ENCODE measurements at places on chromosomes 13 and 19.

- DNase-seq = no peak
These were observed 637 bp upstream of the PNMA8B start for GRCh38 chr19:46496304-46496703.

DNA sequence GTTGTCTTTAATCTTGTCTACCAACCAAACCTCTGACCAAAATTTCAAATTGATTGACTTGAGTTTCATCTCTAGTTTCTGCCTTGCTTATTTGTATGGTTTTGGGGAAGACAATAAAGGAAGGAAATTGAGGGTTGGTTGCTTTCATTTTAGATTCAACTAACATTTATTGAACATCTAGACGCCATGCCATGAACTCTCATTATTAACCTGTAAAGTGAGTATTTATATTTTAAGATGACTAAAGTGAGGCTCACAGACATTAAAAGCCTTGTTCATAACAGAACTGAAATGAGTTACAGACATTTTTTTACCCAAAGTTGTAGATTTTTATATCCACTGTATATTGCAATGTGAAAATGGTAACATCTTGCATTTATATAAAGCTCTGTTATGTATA is 239.3 kb downstream of the LMO7 start:
- DNase-seq = no peak

DNA sequence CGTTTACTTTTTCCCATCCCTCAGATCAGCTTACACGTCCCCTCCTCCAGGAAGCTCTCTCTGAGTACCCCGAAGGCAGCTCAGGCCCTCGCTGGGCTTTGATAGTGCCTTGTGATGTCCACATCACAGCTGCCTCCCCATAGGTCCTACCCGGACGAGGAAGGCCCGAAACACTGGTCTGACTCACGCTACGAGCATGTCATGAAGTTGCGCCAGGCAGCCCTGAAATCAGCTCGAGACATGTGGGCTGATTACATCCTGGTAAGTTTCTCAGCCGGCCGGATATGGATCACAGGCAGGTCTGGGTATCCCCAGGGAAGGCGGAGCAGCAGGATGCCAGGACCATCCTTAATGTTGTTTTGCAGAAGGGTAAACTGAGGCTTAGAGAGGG is 4.8 kb downstream of the COLGALT1 start:
- no peak for DNase-seq

DNA sequence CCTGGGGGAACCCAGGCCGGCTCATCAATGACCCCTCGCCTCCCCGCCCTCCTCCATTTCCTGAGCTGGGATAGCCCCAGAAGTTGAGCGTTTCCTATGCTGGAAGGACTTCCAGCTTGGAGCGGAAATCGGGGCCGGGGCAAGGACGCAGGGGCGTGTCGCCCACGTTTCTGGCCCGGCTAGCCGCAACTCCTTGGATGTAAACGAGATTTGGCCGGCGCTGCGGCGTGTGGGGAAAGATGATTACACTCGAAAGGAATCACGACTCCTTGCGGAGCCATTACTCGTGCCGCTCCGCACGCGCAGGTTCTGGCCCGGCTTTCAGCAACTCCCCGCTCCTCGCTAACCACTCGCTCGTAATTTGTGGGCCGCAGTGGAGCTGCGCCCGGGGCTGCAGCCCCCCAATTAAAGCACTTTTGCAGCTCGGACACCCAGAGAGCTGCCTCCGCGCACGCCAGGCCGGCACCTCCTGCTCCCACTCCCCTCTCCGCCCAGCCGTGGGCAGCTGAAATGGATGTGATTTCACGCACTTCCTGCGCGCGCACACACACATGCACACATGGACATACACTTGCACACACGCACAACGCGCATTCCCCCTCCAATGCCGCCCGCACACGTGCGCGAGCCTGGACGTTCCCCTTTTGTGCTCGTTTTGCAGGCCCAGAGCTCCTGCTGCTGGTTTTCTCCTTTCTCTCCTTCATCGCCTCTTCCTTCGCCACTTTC is 15.7 kb downstream of the ZIC5 start:
- DNase-seq = no peak

GRCh38 chr13:106324444-106324843 is 211.0 kb downstream of the EFNB2 start:
- DNase-seq = no peak

- no peak for DNase-seq
These were observed 4.3 kb downstream of the CALM3 start for GRCh38 chr19:46605356-46605821.

GRCh38 chr13:26380930-26381329 is 127.0 kb downstream of the CDK8 start:
- DNase-seq = no peak

DNA sequence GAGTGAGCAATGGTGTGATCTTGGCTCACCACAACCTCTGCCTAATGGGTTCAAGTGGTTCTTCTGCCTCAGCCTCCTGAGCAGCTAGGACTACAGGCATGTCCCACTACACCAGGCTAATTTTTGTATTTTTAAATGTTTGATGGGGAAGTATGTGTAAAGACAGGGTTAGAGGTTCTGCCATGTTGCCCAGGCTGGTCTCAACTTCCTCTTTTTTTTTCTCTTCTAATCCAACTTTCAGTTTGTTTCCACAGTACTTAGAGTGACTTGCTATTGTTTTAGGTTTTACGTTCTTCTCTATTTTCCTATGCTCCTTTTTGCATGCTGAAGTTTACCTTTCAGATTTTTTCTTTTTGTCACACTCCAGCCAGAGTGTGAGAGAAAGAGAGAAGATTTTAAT is 1433.0 kb downstream of the UQCRFS1 start:
- no peak for DNase-seq

DNA sequence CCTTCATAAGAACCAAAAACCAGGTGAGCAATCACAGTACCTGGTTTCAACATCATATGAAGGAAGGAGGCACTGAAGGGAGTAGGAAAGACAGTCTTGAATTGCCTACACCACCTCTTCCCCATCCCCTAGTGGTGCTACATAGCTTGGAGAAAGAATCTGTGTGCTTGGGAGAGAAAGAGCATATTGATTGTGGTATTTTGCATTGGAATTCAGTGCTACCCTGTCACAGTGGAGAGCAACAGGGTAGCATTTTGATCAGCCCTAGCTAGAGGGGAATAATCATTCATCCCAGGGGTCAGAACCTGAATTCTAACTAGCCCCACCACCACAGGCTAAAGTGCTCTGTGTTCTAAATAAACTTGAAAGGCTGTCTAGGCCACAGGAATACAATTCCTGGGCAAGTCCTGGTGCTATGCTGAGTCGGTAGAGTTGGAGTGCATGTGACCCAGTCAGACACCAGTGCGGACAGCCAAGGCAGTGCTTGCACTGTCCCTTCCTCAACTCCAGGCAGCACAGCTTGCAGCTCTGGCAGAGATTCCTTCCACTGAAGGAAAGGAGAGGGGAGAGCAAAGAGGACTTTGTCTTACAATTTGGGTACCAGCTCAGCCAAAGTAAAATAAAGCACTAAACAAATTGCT is 158.7 kb downstream of the VWA8 start:
- DNase-seq = no peak

DNA sequence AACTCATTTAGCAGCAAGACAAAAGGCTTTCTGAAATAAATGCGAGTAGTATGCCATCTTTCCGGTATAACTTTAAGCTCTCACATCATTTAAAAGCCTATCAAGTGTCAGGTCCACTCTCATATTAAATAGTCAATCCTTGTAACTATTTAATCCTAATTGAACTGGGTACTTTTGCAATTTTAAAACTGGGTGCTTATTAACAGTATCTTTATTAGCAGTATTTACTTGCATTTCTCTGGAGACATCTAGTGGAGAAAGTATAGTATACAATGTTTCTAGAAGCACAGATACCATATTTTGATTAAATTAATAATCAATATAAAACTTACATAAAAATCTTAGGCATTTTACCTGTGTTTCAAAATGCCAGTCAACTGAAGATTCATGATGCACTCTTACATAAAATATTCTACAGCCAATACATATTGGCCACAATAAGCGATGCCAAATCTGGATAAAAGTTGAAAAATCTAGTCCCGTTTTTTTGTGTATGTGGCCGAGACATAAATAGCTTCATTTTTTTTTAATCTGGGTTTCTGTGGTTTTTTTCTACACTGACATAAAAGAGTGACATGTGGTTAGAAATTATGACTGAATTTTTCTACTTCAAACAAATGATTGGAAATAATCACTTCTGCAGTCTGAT is 4.3 kb upstream of the POSTN start:
- DNase-seq = no peak

GRCh38 chr19:51594774-51595109 is 23.7 kb downstream of the ZNF175 start:
- no peak for DNase-seq

DNA sequence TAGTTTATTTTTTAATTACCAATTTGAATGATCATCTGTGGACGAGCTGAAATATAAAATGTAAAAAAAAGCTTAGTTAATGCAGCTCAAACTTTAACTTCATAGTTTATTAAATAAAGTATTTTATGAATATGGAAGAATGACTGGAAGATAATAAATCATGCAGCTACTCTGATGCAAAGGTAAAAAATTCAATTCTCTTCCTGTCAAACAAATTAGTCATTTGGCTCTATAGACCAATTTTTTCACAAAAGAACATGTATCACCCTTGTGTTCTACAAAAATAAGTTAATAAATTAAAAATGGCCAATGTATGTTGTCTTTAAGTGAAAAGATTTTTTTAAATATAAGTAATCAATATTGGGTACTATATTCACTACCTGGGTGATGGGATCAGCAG is 26.2 kb downstream of the EXOSC8 start:
- no peak for DNase-seq

GRCh38 chr19:45598267-45599001 is 3.6 kb downstream of the GPR4 start:
- no peak for DNase-seq

- no peak for DNase-seq
These were observed 3.0 kb upstream of the CCNP start for GRCh38 chr19:40229484-40229883.

- no peak for DNase-seq
These were observed 112.3 kb downstream of the MIPEP start for GRCh38 chr13:23776698-23777574.

DNA sequence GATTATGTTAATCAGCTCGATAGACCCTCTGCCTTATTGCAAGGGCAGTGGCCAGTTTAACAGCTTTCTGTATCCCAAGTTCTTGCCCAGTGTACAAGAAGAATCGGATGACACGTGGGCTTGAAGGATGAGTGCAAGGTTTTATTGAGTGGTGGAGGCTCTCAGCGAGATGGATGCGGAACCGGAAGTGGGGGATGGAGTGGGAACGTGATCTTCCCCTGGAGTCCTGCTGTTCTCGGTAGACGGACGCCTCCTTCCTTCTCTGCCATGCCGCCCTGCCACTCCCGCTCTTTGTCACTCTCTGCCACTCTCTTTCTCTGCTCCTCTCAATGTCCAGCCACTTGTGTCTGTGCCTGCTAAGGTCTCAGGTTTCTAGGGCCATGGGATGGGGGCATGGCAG is 21.0 kb downstream of the RFXAP start:
- no peak for DNase-seq

DNA sequence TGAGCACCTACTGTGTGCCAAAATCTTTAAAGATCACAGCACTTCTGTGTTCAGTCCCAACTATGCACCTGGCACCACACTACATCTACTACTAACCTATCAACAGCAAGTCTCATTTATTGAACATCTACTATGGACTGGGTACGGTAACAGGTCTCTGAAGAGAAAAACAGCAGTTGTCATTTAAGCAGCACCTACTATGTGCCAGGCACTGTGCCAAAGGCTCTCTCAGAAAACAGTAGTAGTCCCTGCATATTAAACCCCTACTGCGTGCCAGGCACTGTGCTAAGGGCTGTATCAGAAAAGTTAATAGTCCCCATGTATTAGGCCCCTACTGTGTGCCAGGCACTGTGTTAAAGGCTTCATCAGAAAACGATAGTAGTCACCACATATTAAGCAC is 106.2 kb downstream of the PTPRS start:
- no peak for DNase-seq

- no peak for DNase-seq
These were observed 11.9 kb upstream of the PIK3R2 start for GRCh38 chr19:18141031-18141430.

DNA sequence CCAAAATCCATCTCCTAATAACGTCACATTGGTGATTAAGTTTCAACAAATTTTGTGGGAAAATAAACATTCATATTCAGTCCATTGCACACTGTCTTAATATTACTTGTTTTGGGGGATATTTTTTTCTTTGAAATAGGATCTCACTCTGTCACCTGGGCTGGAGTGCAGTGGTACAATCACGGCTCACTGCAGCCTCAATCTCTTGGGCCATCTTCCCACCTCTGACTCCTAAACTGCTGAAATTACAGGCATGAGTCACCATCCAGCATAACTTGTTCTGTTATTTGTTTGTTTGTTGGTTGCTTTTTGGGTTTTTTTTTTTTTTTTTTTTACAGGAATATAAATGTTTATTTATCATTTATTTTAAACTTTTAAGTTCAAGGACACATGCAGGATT is 556.1 kb upstream of the SLITRK6 start:
- no peak for DNase-seq

- DNase-seq = no peak
These were observed 7.3 kb downstream of the GPR183 start for GRCh38 chr13:99299920-99300341.

DNA sequence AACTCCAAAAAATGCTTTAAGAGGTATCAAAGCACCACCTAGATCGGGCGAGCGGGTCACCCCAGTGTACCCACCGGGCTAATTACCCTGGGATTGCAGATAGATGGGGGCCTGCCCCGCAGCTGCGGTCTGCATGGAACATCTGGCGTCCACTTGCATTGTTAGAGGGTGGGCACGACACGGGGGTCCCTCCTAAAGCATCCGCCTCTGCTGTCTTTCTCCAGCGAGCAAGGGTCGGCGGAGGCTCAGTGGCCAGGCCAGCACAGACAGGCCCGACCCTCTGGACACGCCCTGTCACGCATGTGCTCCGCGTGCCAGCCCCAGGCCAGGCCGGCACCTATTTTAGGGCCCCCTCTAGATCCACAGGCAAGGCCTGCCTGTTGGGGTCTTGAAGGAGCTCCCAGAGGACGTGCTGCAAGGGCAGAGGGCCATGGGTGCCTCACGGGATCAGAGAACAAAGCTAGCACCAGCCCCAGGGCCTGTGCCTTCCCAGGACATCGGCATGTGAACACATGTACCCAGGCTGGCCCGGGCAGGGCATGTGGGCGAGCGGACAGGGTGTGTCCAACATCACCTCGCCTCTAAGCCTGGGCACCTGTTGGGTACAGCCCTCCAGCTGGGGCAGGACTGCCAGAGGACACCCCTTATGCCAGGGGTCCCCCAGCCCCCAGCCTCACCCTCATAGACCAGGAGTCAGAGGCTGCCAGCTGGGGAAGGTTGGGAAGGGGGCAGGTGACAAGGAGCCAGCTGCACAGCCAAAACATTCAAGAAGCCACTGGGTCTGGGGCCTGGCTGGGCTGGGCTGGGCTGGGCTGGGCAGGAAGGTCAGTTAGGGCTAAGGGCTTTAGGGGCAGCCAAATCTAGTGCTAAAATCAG is 35.6 kb upstream of the NANOS3 start:
- no peak for DNase-seq

DNA sequence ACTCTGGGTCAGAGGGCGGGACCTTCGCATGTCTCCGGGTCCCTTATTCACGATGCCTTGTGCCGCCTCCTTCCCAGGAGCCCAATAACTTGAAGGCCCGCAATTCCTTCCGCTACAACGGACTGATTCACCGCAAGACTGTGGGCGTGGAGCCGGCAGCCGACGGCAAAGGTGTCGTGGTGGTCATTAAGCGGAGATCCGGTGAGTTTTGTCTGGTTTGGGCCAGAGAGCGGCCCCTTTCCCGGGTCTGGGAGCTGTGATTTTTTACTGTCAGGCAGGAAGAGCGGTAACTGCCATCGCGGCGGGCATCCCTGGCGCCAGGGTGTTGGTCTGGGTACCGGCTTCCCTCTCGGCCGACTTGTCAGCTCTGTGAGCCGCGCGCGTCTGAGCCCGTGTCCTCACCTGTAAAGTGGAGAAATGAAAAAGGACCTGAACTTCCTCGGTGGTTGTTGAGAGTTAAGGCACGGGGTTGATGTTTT is 800 bp downstream of the RPL28 start:
- DNase-seq = no peak

Measured in stimulated activated CD8-positive, alpha-beta memory T cell treated with anti-CD3 and anti-CD28 coated beads, Interleukin-4, amount 100 ng/mL, for 1 hour (primary cell).